SK-N-MC (cell line): ENCODE measurements at places on chromosomes 4 and X.

DNA sequence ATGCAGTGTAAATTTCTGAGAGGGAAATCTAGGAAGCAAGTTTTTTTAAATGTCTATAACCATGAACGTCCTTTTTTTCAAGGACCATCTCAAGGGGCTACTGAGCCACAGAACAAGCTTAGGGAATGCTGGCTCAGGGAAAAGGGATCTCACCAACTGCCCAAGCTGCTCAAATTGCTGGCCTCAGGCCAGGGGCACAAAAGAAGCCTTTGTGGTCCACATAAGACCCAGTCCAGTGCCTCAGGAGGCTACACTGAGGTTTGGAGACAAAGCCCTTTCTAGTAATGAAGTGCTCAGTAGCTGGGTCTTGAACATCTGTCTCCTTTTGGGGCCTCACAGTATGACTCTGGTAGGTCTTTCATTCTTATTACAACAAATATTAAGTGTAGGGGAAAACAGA is 305.5 kb downstream of the RAB28 start:
- DNase-seq: no peak

DNA sequence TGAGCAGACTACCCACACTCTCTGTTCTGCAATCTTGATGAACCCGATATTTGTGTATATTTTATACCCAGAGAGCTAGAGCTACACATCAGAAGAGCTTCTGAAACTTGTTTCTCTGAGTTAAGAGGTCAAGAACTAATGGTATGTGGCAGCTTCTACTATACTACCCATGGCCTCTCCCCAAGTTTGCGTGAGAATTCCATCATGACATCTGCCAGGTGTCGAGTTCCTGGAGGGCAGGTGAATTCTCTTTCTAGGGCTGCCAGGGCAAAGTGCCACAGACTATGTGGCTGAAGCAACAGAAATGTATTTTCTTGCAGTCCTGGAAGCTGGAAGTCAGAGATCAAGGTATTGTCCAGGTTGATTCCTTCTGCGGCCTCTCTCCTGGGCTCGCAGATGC is 4.4 kb downstream of the SORCS2 start:
- no peak for DNase-seq

GRCh38 chrX:86241547-86241946 is 93.3 kb downstream of the DACH2 start:
- DNase-seq: no peak

GRCh38 chrX:53584891-53585290 is 101.6 kb downstream of the HUWE1 start:
- DNase-seq: no peak

DNA sequence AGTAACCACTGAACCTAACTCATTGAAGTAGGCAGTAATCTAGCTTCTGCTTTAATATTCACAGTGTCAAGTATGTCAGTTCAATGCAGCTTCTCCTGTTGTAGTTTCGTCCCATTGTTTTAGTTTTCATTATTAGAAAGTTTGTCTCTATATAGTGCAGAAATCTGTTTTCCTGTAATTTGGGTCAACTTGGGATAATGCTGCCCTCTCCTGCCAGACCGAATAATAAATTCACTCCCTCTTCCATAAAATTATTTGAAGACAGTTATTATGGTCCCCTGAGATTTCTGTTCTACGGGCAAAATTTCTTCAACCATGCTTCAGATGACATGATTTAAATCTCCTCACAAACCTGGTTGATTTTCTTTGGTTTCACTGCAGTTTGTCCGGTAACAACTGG is 4.6 kb upstream of the LUZP4 start:
- DNase-seq: no peak

GRCh38 chr4:82381661-82382296 is 8.0 kb upstream of the HNRNPD start:
- no peak for DNase-seq

DNA sequence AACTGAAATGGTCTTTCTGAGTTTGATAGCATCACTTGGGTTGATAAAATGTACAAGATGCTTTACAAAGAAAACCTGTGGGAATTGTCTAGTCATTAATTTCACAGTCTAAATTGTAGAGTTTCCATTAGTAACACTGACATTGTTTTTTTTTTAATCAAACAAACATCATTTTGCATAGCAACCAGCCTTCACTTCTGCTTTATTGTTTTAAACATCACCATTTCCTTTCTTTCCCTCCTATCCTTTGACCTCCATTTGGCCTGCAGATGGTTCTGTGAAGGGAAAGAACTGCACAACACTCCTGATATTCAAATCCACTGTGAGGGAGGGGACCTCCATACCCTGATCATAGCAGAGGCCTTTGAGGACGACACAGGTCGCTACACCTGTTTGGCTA is 171.1 kb downstream of the PALLD start:
- DNase-seq: no peak

- no peak for DNase-seq
Measured at GRCh38 chr4:6175426-6175825, 24.9 kb downstream of the JAKMIP1 start.

- DNase-seq: no peak
Measured at GRCh38 chr4:187357821-187358220, 634.2 kb upstream of the FAT1 start.

- DNase-seq: no peak
Measured at GRCh38 chrX:56232221-56233082, at the start of gene KLF8. TSS of gene KLF8 (plus strand) at chrX:56232356. CDS start at chrX:56233335, 979 bp downstream.

- DNase-seq: no peak
Measured at GRCh38 chr4:127251423-127251822, 381.3 kb upstream of the INTU start.

GRCh38 chrX:40687169-40687568 is 39.8 kb upstream of the CXorf38 start:
- DNase-seq: no peak

DNA sequence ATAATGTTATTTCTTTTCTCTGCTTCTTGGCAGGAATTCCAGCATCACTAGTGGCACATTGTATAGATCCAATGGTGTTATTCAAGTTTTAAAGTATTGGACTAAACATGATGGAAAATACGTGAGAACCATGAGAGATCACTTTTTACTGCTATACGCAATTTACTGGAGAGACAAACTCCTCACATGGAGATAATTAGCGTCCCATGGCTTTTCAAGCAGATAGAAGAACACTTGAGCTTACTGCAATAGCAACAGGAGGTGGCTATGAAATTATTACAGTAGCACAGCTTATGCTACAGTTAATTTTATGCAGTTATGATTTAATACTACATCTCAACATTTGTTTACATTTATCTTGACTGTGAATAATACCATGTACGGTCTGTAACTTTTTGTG is 11.9 kb upstream of the TMEM185A start:
- DNase-seq: no peak

DNA sequence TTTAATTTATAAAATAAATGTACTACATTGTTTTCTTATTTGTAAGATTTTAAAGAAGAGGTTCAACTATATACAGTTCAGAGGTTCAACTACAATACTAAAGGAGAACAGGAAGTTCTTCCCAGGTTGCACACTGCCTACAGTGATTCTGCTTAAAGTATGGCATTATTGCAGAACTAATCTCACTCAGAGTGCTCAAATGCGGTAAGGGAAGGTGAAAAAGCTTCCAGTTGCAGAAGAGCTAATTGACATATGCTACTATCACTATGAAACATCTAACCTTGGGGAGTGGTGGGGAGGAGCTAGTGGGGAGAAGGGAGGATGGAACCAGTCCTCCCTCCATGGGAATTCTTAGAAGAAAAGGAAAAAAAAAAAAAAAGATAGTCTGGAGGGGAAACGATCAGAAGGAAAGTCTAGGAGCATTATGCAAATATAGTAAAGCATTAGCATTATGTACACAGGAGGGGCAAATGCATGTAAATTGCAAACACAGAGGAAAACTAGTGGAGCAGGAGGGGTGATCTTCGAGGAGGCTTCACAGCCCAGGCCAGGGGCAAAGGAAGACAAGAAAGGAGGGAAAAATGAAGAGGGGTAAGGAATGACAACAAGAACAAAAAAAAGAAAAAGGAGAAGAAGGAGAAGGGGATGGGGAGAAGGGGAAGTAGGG is 32.0 kb upstream of the MMAA start:
- no peak for DNase-seq

GRCh38 chr4:42637867-42638266 is 19.0 kb downstream of the ATP8A1 start:
- no peak for DNase-seq

GRCh38 chr4:621296-622070 is 3.9 kb upstream of the PDE6B start:
- no peak for DNase-seq

DNA sequence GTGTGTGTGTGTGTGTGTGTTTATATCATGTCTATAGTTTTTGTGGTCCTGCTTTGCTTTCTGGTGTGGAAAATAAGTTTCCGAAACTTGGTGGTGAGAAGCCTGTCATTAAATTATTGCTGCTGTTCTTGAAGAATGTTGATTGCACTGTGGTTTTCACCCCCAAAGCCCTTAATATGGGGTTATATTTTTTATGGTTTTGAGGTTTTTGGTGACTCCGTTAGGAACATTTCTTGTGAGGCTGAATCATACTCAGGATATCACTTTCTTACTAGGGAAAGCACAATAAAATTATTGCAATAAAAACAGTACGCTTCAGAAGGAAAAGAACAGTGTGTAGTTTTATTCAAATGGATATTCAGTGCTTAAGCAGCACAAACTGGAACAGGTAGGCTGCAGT is 539.1 kb upstream of the MAGEB18 start:
- no peak for DNase-seq

- no peak for DNase-seq
Measured at GRCh38 chrX:70421618-70422017, 1.5 kb upstream of the GDPD2 start.

GRCh38 chrX:150848914-150849365 is 49.5 kb downstream of the CD99L2 start:
- DNase-seq: no peak

DNA sequence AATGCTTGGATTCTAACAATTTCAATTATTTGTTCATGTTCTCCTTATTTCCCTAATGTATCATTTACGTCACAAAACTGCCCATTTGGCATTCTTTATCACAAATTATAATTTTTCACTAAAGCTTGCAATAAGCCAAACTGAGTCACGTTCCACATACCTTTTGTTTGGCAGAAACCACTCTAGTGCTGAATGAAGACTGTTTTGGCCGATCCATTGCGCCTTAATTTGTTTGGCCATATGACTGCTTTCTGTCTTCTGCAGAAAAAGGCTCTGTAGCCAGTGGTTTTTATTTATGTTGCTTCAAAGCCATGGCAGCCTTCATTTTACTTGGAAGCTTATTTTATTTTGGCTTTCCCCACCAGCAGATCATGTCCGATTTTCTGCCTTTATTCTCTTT is 184.4 kb upstream of the HAND2 start:
- DNase-seq: no peak

GRCh38 chr4:110012917-110013316 is 100.2 kb downstream of the EGF start:
- no peak for DNase-seq

GRCh38 chrX:120269373-120270035 is 18.9 kb downstream of the ZBTB33 start:
- DNase-seq: no peak

GRCh38 chr4:183140911-183141320 is 41.9 kb downstream of the WWC2 start:
- DNase-seq: no peak

GRCh38 chrX:111262086-111262485 is 8.2 kb downstream of the CAPN6 start:
- DNase-seq: no peak

- DNase-seq: no peak
Measured at GRCh38 chr4:123643691-123644090, 247.1 kb downstream of the SPRY1 start.

DNA sequence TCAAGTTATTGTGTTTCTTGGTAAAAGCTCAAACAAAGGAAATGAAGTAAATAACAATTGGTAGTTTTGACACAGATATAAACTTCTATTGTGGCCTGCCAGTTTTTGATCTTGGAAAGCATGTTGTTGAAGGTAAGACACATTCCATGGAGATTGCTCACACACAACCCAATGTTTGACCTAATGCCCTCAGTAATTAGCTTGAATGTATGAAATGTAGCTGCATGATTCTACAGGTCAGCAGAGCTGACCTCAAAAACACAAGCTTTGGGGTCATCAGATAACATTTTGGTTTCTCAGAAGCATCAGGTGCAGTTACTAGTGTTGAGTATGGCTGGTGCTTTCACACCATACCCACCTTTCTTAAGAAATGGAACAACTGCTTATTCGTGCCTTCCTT is 16.5 kb downstream of the GPR173 start:
- no peak for DNase-seq

DNA sequence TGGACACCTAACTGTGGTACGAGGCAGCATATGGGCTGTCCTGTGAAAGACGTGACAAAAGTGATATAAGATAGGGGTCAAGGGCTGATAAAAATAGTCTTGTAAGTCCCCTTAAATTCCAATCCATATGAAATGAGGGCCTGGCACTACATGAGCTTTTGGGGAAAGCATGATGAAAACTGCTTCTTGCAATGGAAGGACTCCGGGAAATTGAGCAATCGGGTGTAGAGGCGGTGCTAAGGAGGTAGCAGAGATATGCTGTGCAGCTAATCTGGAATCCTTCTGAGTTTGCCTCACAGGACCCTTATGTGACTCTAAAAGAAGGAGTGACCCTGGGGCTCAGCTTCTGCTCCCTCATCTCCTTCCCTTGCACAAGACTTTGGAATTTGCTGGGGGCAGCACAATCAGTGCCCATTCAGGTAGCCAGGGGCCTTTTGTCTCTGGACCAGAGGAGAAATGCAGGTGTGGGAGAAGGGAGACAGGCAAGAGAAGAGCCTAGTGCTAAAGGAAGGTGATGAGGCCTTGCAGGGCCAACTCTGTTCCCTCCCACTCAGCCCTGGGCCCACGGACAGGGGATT is 12.8 kb downstream of the CLDN2 start:
- DNase-seq: no peak

DNA sequence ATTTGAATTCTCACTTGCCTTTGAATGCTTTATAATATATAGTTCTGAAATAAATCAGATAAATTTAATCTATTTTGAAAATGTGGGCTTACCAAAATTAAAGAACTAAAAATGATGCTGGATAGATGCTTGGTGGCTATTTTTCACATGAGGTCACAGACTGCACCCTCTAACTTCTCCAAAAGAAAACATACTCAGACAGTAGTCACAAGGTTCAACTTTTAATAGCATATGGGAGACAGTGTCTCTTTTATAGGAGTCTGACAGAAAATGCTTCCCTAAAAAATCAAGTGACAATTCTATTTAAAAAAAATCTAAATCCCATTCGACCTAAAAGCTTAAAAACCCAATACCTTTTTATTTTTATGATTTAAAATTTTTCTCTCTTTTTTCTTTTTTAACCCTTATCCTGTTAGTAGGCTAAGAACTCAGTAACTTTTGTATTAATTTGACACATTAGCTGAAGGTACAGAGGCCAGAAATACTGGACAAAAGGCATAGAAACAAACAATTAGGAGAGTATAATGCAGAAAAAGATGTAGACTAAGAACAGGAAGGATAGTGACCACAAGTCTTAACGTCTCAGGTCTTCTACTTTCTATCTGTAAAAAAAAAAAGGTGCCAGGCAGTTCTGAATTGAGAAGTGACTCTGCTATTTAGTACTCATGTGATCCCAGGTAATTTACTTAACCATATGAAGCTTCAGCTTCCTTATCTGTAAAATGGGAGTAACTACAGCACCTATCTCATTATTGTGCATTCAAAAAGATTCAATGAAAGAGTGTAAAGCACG is 7.6 kb downstream of the TIGD4 start:
- no peak for DNase-seq

GRCh38 chr4:18022572-18023050 is 1.1 kb upstream of the LCORL start:
- DNase-seq: no peak
